ENCODE measurements at places on chromosomes 3 and 15.

GRCh38 chr15:77907824-77908751 lies 169.4 kb downstream of the TBC1D2B start:
- no peak for DNase-seq

DNA sequence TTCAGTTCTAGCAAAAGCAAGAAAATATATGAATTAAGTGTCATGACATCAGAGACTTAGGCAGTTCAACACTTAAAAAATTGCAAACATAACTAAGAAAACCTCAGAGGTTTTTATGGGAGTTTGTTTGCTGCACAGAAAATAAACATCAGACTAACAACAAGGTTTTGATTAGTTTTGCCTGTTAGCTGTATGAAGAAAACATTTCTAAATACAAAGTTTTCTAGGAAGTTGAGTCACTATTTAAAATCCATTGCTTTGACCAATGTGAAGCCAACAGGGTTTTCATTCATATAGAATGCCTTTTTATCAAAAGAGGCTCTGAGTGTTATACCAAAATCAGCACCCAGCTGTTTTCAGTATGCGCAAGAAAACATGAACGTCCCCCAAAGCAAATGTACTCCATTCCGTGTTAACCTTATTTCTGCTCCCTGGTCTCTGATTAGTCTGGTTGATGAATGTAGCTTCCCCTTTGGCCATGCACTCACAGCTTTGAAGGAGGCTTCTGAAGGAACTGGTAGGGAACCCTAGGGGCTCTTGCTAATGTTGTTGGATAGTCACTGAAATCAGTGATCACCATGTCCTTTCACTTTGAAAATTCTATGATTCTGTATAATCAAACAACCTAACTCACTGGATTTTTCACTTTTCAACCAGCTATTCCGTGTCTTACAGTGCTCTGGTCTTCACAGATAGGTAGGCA lies 89.6 kb upstream of the TSEN2 start:
- no peak for DNase-seq

GRCh38 chr3:146550743-146551510 lies 6.5 kb upstream of the PLSCR1 start:
- DNase-seq: no peak

- peak; percentile 60 for DNase-seq
These were observed at the start of gene PPM1M for GRCh38 chr3:52245322-52246263. Gene PPM1M (plus strand): TSS chr3:52245759. CDS start chr3:52245825, 66 bp downstream.

DNA sequence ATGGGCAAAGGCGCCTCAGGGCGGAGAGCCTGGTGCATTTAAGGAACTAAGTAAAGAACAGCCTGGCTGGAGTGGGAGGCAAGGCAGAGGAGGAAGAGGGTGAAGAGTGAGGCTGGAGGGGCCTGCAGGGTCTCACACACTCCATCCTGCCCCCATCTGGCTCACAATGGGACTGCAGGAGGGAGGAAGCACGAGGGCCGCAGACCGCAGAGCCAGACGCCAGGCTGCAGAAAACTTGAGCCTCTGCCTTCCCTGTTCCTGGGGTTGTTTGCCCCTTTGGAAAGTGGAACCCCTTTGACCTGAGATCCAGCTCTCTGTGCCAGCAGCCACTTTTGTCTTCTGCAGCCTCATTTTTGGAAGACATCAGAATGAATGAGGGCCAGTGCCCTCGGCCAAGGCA lies 138.0 kb downstream of the SRGAP3 start:
- no peak for DNase-seq

GRCh38 chr3:94185753-94186152 lies 122.9 kb downstream of the NSUN3 start:
- no peak for DNase-seq

DNA sequence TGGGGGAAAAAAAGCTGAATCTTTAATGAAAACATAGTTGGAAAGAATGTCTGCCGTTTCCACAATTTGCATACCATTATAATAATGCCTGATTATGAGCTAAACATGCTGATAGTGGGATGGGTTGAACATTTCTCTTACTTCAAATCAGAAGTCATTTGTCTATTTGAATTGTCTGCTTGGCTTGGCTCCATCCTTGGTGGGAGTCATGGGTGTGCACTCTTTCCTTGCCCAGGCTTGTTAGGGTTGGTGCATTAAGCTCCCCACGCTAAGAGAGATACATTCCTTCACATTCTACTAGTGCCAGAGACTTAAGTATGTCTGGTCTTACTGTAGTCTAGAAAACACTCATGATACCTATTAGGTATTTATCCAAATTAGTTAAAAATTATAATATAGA lies 121.4 kb upstream of the RARB start:
- no peak for DNase-seq

DNA sequence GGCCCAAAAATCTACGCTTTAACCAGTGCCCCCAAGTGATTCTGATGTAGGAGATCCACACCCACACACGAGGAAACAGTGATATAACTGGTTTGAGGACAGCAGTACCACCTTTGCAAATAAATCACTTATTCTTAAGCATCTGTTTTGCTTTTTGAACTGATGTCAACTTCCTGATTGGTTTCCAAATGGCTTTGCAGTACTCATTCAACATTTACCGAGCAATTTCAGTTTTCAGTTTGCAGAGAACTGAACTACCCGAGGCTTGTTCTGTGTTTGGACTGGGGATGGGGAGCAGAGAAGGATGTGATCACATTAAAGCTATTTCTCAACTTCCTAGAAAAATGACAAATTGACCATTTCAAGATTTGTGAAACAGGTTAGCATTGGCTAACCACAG lies 1.1 kb upstream of the GYG1 start:
- DNase-seq: no peak

GRCh38 chr3:196499061-196499460 lies 4.5 kb downstream of the RNF168 start:
- no peak for DNase-seq

DNA sequence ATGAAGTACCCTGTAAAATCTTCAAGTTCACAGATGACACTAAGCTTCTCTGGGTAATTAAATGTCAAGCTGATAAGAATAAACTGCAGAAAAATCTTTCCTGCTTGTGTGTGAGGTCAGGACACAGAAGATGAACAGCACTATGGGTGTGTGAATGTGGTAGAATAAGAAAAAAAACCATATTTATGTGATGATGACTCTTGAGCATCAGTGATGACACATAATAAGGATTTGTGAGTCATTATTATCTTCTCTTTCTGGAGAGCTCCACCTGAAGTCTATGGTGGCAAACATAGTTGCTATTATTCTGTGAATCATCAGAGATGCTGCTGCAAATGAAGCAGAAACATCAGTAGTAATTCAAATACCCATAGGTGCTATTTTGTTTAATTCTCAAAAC lies 422.4 kb downstream of the DIPK2A start:
- DNase-seq: no peak

DNA sequence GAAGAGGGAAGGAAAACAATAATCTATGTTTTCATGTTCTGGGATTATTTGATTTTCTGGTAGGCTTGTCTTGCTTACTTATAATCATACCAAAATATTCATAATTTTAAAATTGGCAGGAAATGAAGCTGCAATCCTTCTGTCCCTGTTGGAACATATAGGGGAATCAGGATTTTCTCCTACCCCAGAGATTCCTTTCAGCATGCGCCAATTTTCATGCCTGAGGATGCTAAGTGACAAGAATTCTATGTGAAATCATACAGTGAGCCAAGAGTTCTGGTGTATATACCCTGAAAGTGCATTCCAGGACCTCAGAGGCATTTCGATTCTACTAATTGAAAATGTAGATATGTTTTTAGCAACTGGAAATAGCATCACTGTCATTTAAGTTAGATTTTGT lies 9.9 kb upstream of the CADPS start:
- no peak for DNase-seq

DNA sequence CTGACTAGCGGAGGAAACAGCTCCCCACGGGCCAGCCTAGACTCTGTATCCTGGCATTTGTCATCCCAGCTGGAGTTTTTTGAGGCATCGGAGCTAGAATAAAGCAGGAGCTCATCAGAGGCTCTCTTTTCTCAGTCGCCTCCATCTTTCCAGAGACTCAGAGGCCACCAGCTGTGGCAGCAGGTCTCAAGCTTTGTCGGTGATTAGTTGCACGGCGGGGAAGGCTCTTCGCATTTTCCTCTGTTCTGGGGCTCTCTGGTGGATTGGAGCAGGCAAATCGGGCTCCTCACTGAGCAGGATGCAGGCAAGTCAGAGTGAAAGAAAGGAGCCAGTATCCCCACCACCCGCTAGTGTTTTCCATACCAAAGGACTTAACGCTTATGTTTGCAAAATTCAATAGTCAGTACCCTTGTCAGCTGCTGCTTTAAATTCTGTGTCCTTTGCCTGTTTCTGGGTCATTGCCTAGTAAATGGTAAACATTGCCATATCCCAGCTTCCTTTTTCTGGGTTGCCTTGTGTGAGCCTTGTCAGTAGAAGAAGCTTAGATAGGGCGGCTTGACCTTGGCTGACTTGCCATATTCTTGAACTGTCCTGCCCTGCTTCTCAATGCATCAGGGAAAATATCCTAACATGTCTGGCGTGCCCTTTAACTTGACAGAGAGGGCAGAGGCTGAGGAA lies 127.1 kb downstream of the PTPRG start:
- DNase-seq: no peak

DNA sequence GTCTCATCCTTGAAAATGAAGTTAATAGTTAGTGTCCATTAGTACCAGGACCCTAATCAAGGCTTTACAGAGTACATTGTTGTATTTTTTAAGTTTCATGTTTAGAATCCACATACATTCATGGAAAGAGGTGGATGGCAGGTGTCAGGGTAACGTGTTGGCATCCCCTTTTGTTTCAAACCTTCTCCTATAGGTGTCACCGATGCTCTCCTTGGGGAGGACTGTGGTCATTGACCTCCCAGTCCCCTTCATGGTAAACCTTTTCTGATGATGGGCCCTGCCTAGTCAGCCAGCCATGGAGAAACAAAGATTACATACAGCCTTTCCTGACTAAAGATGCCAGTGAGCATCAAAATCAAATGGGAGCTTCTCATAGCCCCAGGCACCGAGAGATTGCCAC lies 574.8 kb downstream of the AGBL1 start:
- DNase-seq: no peak

GRCh38 chr3:182644790-182645433 lies 148.4 kb upstream of the ATP11B start:
- no peak for DNase-seq

DNA sequence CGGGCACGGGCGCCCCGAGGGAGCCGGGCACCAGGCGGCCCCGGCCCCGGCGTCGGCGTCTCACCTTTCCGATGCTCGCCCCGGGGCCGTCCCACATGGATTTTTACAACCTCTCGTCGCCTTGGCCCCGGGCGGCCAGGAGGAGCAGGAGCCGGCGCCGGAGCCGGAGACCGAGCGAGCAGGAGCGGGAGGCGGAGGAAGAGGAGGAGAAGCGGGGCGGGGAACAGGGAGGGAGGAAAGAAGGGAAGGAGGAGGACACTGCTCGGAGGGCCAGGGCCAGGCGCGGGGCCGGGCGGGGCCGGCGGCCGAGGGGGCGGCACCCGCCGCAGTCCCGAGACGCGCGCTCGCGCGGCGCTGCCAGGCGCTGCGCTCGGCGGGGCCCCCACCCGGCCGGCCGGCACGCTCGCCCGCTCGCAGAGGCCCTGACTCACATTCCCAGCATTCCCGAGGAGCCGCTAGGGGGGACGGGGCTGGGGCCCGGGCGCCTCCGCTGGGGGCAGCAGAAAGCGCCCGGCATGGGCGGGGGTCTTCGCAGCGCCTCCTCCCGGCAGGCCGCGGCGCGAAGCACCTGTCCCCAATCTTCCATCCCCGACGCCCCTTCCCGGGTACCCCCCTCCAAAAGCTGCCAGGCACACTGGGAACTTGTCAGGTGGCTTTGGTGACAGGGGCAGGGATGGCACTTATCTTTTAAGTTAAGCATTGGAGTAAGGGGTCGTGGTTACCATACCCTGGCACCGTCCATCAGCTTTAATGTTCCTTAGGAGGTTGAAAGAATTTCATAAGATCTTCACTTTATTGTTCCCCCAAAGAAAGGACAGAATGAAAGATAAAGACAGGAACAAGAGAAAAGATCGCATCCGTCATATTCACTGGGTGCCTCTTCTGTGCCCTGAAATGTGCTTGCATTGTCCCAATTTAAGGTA lies at the start of gene ERC2:
Gene ERC2, minus strand, starts transcription at position 284 of the 923 bp plus-strand sequence.
- no peak for DNase-seq

DNA sequence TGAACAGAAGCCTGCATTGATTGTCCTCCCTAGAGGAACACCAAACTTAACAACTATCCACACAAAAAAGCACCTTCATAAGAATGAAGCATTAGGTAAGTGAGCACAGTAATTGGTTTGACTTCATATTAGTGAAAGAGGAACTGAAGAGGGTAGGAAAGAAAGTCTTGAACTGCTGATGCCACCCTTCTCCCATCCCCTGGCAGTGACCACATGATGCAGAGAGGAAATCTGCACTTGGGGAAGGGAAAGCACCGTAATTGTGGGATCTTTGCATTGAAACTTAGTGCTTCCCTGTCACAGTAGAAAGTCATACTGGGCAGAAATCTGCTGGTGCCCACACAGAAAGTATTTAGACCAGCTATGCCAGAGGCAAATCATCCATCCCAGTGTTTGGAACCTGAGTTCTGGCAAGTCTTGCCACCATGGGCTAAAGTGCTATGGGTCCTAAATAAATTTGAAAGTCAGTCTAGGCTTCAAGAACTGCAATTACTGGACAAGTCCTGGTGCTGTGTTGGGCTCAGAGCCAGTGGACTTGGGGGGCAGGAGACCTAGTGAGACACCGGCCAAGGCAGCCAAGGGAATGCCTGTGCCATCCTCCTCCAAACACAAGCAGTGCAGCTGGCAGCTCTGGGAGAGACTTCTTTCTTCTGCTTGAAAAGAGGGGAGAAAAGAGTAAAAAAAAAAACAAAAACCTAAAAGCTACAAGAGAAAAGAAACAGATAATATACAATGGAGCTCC lies 63.6 kb downstream of the SLC15A2 start:
- no peak for DNase-seq

All from stimulated activated CD8-positive, alpha-beta memory T cell treated with anti-CD3 and anti-CD28 coated beads, Interleukin-7, amount 100 ng/mL, for 4 hours (primary cell).